ENCODE measurements at places on chromosomes 11 and 22. TPM values are rescaled to one million over a fixed set of nuclear protein-coding genes. Genes with fewer than 3 reads are reported as not detected.

- DNase-seq, result no peak
Observed at GRCh38 chr22:38435010-38435409, 20.0 kb downstream of the KCNJ4 start.

Gene TEX12
- 0.38 TPM for total RNA-seq

- DNase-seq, result no peak
Observed at GRCh38 chr11:128888034-128888985, 2.8 kb upstream of the KCNJ5 start.

Gene MYO18B
- total RNA-seq, result 0.06 TPM

GRCh38 chr11:115843111-115843510 lies 338.9 kb upstream of the CADM1 start:
- no peak for DNase-seq

DNA sequence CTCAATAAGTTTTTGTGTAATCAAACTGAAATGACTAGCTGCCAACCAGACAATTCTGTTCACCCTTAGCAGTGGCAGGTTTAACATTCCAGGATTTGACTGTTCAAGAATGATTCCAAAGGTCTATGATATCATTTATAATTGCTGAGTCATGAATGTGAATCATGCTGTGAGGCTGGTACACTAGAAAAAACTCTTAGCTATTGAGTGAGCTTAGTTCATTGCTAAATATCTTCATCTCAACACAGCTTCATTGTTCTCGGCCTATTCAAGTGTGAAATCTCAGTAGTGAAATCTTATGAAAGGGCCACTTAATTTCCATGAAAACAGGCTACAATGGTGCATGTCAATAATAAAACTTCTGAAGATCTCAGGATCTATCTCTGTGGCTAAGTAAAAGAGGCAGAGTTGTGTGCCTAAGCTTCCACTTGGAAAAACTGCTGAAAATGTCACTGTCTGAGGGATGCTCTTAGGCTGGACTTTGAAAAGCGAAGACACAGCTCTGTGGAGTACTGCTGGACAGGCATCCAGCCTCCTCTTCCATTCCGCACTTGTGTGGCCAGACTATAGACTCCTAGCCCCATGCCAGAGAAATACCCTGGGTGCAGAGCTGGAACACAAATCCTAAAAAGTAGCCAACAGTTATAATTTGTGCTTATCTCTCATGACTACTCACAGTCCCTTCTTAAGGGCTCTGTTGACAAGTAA lies 12.8 kb downstream of the AQP11 start:
- no peak for DNase-seq

DNA sequence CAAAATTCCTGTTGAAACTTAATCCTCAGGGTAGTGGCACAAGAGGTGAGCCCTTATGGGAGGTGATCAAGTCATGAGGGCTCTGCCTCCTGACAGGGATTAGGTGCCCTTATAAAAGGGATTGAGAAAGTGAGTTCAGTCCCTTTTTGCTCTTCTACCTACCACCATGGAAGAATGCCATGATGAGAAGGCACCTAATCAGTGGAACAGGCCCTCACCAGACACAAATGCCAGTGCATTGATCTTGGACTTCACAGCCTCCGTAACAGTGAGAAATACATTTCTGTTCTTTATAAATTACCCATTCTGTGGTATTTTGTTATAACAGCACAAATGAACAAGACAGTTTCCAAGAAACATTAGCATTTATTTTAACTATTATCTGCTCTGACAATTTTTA lies 81.0 kb upstream of the MTMR2 start:
- no peak for DNase-seq

- no peak for DNase-seq
Observed at GRCh38 chr11:27373856-27374602, 11.0 kb upstream of the CCDC34 start.

DNA sequence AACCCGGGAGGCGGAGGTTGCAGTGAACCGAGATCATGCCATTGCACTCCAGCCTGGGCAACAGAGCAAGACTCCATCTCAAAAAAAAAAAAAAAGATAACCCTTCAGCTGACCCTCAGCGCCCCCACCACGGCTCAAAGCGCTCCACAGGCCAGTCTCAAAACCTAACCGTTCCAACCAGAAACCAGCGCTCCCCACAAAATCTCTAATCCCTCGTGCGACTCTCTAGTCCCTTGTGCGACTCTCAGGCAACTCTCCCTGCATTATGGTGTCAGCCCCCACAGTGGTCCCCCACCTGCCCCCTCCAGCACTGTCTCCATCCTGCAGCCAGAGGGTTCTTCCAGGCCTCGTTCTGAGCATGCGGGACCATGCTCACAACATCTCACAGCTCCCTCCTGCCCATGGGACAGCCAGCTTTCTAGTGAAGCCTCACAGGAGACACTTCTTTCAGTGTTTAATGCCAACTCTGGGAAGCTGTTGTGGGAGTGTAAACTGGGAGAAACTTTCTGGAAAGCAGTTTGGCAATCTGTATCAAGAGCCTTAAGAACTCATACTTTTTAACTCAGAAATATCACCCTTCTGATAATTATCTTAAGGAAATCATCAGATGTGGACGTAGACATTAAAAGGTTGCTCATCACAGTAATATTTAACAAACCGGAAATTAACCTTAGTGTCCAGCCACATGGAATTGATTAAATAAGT lies 4.2 kb upstream of the RASGRP2 start:
- DNase-seq, result no peak
